Stimulated activated CD4-positive, alpha-beta T cell treated with anti-CD3 and anti-CD28 coated beads, Interleukin-12 subunit alpha, Interleukin-12 subunit beta, amount 100 ng/mL, for 48 hours (primary cell): ENCODE measurements at places on chromosomes 11 and 22.

DNA sequence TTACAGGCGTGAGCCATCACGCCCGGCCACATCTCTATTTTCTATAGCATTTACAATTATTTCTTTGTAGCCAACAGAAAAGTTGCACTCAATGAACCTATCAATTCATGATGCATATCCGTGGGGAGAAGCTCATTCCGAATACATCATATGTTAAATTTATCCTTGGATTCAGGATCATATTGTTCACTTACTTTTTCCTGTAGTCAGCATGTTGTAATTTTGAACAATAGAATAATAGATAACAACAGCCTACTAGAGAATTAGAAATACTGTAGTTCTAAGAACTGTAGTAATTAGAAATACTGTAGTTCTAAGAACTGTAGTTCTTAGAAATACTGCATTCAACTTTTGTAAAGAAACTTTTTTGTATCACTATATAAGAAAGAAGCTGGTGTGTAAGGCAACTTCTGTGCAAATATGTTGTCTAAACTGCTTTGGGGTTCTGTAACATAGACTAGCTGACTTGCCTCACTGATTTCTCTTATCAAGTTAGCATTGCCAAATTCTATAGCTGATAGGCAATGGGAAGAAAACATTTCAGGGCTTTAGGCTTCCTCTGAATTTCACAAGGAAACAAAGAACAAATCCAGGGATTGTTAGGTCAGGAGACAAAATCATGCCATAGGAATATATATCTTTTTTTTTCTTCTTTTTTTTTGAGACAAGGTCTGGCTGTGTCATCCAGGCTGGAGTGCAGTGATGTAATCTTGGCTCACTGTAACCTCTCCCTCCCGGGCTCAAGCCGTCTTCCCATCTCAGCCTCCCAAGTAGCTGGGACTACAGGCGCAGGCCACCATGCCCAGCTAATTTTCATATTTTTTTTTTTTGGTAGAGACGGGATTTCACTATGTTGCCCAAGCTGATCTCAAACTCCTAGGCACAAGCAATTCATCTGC, 91.9 kb downstream of the CSTPP1 start:
- DNase-seq: no peak

- no peak for DNase-seq
These were observed 39.1 kb upstream of the SPTBN2 start for GRCh38 chr11:66768088-66768521.

GRCh38 chr11:69574608-69575255, 66.2 kb upstream of the CCND1 start:
- no peak for DNase-seq

DNA sequence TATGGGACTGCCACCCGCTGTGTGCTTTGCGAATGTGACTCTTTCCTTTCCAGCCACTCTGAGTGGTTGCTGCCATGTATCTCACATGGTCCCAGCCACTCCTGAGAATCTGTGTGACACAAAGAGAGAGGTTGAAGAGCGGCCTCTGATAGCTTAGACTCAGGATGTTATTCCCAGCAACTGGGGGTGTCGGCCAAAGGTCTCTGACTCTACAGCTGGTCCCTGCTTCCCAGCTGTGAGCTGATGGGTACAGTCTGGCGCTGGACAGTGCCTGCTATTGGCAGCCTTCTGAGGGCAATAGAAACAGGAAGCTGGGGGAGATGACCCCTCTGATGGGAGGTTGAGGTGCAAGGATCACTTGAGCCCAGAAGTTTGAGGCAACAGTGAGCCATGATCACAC, 105.1 kb downstream of the RRAS2 start:
- no peak for DNase-seq

GRCh38 chr11:91800208-91800914, 424.3 kb upstream of the FAT3 start:
- no peak for DNase-seq

- DNase-seq: no peak
These were observed 5.5 kb upstream of the NEAT1 start for GRCh38 chr11:65416841-65417701.

- no peak for DNase-seq
These were observed 1.4 kb upstream of the NXF1 start for GRCh38 chr11:62806611-62807121.
